ENCODE measurements at places on chromosomes 11 and 22. TPM values are rescaled to one million over a fixed set of nuclear protein-coding genes. Genes with fewer than 3 reads are reported as not detected.

Gene GLYATL2
- total RNA-seq, result not detected

Gene SCGB2A2
- total RNA-seq, result not detected

Gene PIH1D2
- 0.51 TPM for total RNA-seq

Gene SCUBE1
- not detected for total RNA-seq

Gene SCN4B
- 1.2 TPM for total RNA-seq

Gene C11orf42
- total RNA-seq, result not detected

Gene KCNQ1
- total RNA-seq, result 1.0 TPM

Gene CRYBB1
- total RNA-seq, result not detected

Gene GTSE1
- 0.13 TPM for total RNA-seq

Gene LMO2
- total RNA-seq, result 1.1 TPM

Gene OR52I1
- not detected for total RNA-seq

Gene SPON1
- 0.26 TPM for total RNA-seq

Gene EPS8L2
- 169 TPM for total RNA-seq

Gene MMP10
- total RNA-seq, result 4.2 TPM

Gene FAM118B
- 15.5 TPM for total RNA-seq

Gene DRD4
- total RNA-seq, result 0.13 TPM

Gene XKR3
- not detected for total RNA-seq

Gene HORMAD2
- not detected for total RNA-seq

Gene BAIAP2L2
- total RNA-seq, result 0.38 TPM

Gene INSC
- total RNA-seq, result 1.2 TPM

Gene MMP20
- not detected for total RNA-seq

Gene OSM
- total RNA-seq, result not detected

Gene SLC6A5
- not detected for total RNA-seq

Gene GGTLC2
- not detected for total RNA-seq

Gene CRYBB3
- not detected for total RNA-seq

Measured in bronchial epithelial cell (primary cell).